ENCODE measurements at places on chromosomes 5 and 9.

DNA sequence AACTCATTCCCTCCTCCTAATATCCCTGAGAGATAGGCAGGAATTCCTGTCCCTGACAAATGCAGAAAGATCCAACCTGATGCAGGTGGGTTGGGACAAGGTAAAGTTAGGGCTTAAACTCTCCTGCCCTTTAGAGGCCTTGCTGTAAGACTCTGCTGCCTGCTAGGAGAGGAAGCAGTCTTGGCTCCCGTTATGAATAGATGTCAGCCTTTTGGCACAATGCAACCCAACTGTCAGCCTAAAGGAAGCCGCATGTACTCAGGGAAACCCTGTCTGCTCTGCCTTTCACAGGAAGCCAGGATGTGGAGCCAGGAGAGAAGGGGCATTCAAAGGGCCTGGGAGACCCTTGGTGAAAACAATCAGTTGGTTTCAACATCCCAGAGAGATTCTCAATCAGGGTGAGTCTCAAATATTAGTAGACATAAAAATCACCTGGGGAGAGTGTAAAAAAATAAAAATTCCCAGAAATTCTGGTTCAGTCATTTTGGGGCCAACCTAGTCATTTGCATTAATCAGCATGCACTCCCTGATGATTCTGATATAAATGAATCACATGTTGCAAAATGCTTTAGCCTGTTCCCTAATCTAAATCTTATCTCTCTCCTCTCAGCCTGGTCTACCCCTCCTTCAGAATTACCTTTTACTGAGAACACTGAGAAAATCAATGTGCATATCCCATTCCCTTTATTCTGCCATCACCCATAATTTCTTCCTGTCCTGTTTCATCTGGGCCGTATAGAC lies 136.2 kb upstream of the TRIM32 start:
- no peak for DNase-seq

DNA sequence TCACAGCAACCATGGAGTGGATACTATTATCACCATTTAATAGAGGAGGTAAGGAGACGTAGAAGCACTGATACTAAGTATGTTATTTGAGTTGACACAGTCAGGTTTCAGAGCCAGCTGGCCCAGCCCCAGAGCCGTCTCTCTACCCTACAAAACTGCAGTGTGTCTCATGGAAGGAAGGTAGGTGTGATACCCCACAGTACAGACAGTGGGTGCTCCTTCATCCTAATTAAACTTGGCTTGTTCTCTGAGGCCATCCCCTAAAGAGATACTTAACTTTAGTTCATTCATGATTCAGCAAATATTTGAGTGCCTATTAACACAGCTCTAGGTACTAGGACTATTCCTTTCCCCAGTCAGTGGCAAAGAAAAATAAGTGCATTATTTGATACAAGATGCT lies 22.6 kb downstream of the PIP5K1B start:
- DNase-seq, result no peak

DNA sequence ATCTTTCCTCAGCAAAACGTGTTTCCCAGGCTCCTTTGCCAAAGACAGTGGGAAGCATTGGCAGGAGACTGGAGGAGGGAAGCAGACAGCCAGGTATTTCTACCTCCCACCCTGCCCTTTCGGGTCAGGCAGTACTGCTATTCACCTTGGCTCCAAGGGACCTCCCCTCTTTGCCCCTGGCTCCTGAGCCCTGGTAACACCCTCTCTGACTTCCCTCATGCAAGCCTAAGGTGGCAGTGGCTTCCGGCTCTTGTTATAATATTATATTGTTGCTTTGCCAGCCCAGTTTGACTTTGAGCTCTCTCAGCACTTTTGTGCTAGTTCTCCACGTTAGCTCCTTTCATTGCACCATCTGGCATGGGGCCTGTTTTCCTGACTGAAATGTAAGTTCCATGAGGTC lies 81.6 kb upstream of the IFNK start:
- DNase-seq, result no peak

GRCh38 chr5:67917561-67917960 lies 298.0 kb upstream of the PIK3R1 start:
- DNase-seq, result no peak

- no peak for DNase-seq
Measured at GRCh38 chr5:137630216-137630971, 105.5 kb downstream of the KLHL3 start.

DNA sequence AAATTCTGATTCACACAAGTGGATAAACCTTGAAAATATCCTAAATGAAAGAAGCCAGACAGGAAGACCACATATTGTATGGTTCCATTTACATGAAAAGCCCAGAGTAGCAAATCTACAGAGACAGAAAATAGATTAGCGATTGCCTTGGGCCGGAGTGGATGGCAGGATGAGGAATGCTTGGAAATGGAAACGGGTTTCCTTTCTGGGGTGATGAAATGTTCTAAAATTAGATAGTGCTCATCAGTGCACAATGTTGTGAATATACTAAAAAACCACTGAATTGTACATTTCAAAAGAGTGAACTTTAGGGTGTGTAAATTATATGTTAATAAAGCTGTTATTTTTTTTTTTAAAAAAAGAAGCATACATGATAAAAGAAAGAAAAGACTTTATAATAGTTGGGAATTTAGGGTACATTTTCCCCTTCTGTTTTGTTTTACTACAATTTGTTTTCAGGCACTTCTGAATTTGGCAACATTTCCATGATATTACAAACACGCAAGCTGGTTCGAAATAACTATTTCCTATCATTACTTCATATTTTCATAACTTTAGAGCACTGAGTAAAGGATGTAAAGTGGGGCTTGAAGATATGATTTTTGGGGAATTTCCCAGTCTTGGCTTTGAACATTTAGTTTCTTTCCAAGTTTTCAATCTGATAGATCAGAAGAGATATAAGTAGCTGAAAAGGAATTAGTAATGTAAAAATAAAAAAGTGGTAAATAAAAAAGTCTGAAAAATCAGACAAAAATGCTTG lies 23.9 kb downstream of the SLC35A4 start:
- no peak for DNase-seq

Measured in D721Med (cell line).